ENCODE measurements at places on chromosomes 16 and 17.

- no peak for DNase-seq
Measured at GRCh38 chr16:4097826-4098240, 18.4 kb downstream of the ADCY9 start.

- DNase-seq = no peak
Measured at GRCh38 chr16:85386467-85387170, 226.5 kb upstream of the GSE1 start.

- DNase-seq = no peak
Measured at GRCh38 chr16:60655514-60656153, 1380.6 kb downstream of the CDH8 start.

- no peak for DNase-seq
Measured at GRCh38 chr16:79210607-79211006, 389.9 kb downstream of the MAF start.

DNA sequence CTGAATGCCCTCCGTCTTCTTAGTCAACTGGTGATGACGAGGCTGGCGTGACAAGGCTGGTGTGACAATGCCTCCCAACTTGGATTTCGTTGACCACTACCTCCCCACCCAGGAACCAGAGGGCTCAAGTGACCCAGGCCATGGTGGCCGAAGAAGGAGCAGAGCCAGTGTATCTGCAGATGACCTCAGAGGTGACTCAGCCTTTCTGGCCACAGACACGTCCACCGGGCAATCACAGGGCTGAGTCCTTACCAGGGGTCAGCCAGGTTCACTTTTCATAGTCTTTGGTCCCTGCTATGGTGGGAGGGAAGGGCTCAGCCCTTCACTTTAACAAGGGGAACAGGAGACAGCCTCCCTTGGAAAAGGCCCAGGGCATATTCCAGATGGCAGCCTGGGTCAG, 116.3 kb downstream of the MAF start:
- DNase-seq = no peak

Measured in smooth muscle cell of the brain vasculature (primary cell).